ENCODE measurements at places on chromosomes 2 and 18. TPM values are rescaled to one million over a fixed set of nuclear protein-coding genes. Genes with fewer than 3 reads are reported as not detected.

The MC5R gene
- not detected for polyA plus RNA-seq

GRCh38 chr2:222393733-222394267 lies 30.5 kb upstream of the SGPP2 start:
- DNase-seq: no peak

DNA sequence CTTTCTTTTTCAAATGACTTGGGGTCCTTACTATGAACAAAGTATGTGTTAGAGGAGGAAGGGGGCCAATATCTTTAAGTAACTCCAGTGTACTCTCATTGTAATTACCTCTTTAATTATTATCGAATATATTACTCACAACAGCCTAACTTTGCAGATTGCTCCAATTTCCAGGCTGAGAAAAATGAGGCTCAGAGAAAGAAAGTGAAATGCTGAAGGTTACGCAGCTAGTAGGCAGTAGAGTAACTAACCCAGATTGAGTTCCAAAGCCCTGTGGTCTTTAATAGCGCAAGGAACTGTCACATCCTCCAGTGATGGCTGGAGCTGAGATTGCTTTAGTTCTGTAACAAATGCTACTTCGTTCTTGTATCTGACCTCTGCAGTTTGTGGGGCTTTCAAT lies 2.2 kb upstream of the GYPC start:
- DNase-seq: no peak

DNA sequence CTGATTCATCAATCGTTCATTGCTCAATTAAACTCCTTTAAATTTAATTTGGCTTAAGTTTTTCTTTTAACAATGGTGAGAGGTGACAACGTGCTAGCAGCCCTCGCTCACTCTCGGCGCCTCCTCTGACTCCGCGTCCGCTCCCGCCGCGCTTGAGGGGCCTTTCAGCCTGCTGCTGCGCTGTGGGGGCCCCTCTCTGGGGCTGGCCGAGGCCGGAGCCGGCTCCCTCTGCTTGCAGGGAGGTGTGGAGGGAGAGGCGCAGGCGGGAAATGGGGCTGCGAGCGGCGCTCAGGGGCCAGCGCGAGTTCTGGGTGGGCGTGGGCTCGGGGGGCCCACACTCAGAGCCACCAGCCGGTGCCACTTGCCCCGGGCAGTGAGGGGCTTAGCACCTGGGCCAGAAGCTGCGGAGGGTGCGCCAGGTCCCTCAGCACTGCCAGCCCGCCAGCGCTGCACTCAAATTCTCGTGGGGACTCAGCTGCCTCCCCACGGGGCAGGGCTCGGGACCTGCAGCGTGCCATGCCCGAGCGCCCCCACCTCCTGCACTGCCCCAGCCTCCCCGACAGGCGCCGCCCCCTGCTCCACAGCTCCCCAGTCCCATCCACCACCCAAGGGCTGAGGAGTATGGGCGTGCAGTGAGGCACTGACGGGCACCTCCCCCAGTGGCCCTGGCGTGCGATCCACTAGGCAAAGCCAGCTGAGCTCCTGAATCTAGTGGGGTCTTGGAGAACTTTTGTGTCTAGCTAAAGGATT lies 19.6 kb downstream of the ANKMY1 start:
- no peak for DNase-seq

The FIGN gene
- polyA plus RNA-seq: not detected

Data from naive thymus-derived CD8-positive, alpha-beta T cell (primary cell).